Right kidney (tissue), 9 donors: ENCODE measurements at places on chromosomes 12 and 14.
A peak's percentile ranks its signal among the peaks of the same experiment; 100 is the strongest.

DNA sequence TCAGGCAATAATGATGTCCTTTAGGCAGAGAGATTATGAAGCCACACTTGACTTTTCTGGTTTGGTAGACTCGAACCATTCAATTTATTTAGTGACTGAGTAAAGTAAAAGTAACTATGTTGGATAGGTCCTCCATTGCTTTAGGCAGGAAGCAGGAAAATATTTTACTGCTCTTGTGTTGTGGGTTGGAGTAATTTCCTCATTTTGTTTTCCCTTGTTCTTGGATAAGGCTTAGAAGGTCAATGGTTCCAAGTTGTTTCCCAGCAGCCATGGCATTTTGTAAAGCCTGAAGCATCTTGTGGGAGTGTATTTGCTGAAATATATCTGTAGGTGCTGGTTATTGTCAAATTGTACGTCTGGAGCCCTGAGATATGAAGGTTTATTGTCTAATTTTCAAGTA lies 161.2 kb upstream of the SLC38A2 start:
- DNase-seq, result no peak

DNA sequence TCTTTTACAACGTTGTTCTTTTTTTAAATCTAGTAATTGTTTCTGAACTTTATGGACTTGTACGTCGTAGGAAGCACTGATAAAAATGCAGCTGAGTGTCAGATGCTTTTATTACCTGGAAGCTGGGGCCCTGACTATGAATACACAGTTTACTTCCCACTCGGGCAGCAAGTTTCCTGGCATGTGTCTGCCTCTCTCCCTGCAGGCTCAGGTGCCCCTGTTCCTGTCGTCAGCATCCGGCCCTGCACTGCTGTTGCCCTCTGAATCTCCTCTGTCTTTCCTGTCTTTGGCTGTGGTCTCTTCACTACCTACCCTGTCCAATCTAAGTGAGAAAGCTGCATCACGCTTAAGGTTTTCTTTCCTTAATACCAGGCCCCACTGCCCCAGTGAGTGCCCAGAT lies 75.8 kb downstream of the PELI2 start:
- no peak for DNase-seq

- peak; percentile 75 for DNase-seq
These were observed 764 bp downstream of the RBM25 start for GRCh38 chr14:73058922-73059673.

GRCh38 chr12:41558671-41559070 lies 370.6 kb downstream of the PDZRN4 start:
- no peak for DNase-seq

DNA sequence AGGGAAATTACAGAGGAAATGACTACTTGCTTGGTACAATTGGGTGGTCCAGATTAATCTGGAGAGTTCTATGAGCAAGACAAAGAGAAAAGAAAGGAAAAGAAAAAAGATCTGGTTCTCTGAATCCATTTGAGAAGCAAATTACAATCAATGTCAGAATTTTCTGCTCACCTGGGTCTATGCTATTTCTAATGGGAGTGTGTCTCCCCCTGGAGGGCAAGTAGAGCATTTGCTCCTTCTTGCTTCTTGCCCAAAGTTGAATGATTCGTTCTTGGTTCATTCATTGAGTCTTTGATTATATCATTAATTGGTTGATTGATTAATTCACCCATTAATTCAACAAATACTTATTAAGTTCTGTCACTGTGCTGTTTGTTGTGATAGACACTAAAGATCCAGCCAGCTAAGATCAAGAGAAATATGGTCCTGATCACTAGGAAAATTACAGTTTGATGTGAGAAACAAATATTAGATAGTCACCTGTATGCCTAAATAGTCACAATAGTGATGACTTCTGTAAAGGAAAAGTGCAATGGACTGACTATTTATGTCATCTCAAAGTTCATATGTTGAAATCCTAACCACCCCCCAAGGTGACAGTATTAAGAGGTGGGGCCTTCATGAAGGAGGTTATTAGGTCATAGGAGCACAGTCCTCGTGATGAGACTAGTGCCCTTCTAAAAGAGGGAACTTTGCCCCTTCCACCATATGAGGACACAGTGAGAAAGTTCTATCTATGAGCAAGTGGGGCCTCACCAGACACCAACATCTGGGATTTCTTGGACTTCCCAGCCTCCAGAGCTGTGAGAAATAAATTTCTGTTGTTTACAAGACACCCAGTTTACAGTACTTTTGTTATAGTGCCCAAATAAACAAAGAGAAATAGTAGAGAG lies 8.0 kb upstream of the ASB8 start:
- DNase-seq, result peak; percentile 13

DNA sequence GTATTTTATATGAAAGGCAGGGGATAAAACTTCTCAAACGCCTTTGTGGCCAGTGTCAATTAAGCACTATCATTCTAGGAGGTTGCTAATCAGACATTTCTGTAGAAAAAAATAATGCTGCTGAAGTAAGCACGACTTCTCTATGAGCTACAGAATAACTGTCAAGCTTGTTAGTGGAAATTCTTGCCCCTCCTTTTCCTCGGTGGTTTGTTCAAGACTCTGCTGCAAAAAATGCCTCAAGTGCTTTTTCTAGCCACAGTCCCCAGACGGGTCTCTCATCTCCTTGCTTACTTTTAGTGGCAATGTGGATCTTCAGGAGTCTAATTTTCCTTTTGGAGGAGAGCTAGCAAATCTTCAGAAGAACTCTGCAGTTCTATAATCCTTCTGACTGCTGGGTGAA lies 452.0 kb downstream of the FUT8 start:
- DNase-seq, result no peak

DNA sequence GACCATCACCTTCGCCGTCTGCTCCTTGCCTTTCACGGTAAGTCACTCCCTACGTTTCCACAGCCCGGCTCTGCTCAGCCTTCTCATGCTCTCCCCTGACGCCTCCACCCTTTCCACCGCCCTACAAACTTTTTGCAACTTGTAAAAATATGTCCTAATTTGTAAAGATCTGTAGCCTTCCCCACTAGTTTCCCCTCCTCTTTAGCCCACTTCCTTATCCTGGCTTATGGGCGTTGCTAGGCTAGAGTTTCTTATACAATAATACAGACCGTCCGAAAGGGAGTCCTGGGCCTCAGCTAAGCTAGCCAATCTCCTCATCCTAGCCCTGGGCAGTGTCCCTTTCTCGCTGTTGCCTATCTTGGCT lies 1.2 kb downstream of the PTGER2 start:
- DNase-seq, result peak; percentile 15

DNA sequence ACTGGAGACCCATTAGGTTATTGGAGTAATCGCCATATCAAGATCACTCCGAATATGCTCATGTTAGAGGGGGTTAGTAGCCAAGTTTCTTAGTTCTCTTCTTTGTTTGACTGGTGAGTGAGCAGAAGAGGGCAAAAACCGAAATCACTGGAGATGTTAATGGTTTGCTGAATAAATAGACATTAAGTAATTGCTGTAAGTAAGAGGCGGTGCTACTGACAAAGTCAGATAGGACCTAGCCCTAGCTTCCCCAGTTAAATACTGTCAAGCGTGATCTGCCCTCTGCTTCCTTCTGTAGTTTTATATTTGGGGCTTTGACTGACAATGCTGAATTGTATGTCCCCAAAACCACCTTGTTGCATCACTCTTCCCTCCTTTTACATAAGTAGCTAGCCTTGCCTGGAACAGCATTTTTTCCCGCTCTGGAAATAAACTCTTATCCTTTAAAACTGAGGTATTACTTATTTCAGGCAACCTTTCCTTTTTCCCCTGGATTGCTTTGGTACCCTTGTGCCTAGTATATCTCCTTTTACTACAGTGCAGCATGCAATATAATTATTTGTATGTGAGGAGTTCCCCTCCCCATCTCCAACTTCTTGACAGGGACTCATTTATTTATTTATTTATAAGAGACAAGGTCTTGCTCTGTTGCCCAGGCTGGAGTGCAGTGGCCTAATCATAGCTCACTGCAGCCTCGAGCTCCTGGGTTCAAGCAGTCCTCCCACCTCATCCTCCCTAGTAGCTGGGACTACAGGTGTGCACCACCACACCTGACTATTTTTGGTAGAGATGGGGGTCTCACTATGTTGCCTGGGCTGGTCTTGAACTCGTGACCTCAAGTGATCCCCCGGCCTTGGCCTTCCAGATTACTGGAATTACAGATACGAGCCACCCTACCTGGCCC lies 1.4 kb downstream of the SNRPF start:
- no peak for DNase-seq

- DNase-seq, result no peak
These were observed 50.5 kb downstream of the SPTLC2 start for GRCh38 chr14:77565994-77566305.

DNA sequence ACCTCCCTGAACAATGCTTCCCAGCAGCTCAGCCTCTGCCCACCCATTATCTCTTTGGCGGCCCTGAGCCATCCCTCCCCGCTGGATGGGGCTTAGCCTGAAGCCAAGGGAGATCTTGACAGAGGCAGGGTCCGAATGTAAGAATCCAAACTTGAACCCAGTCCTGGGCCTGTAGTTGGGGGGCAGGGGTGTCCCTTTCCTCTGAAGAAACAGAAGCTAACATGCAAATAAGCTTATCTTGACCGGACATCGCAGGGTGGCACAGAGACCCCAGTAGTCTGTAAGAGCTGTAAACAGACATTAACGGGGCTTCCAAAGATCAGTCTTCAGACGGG lies 6.0 kb downstream of the DLK1 start:
- DNase-seq, result no peak

GRCh38 chr12:116201908-116202307 lies 75.6 kb downstream of the MED13L start:
- no peak for DNase-seq

GRCh38 chr12:57099766-57100165 lies 10.9 kb downstream of the NAB2 start:
- no peak for DNase-seq

- DNase-seq, result no peak
These were observed 176.7 kb downstream of the NUAK1 start for GRCh38 chr12:105961821-105962671.

DNA sequence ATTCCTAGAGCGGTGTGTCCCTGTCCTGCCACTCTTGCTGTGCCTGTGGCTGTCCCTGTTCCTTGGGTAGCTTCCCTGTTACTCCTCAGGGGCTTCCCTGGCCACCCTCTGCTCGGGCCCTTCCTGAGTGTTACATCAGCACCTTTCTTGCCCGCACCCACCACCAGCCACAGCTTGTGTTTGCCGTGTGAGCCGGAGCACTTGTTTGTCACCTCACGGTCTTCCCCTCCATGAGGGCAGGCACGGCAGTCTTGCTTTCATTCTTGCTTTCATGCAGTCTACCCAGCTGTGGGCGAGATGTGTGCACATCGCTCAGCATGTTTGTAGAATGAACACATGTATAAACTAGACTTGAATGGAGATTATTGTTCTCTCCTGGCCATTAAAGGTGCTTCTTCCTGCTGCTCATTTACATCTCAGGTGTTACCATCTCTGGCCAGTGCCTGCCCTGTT lies 42.0 kb downstream of the TRAF3 start:
- DNase-seq, result no peak

GRCh38 chr14:89125216-89125615 lies 291.8 kb downstream of the FOXN3 start:
- DNase-seq, result no peak

GRCh38 chr14:67487937-67488893 lies at the start of gene TMEM229B:
Gene TMEM229B, minus strand, starts transcription at chr14:67488721. Its CDS starts 14,798 bp downstream, at chr14:67473923.
- DNase-seq, result no peak

DNA sequence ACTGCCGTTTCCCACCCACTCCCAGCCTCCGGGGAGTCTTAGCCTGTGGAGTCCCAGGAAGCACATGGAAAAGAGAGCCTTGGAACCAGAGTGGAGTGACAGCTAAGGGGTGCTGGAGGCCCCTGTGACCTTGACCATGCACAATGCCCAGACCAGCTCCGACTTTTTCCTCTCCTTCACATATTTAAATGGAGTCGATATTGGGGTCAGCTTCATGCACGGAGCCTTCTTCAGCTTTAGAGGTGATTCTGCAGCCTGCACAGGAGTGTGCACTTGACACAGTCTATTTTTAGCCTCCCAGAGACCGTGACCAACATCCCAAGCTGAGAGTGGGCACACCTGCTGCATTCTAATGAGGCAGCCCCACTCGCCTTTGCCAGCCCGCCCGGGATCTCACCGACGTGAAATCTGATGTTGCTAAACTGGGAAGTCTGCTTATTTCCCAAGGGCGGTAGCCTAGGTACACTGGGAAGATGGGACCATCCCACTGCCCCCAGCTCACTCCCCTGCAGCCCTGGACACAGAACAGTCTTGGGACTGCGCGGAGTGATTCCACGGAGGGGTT lies 47.5 kb downstream of the PRMT8 start:
- DNase-seq, result no peak

- no peak for DNase-seq
These were observed 8.9 kb upstream of the B4GALNT1 start for GRCh38 chr12:57641699-57642442.

GRCh38 chr12:119883237-119883636 lies 6.1 kb upstream of the CIT start:
- no peak for DNase-seq

DNA sequence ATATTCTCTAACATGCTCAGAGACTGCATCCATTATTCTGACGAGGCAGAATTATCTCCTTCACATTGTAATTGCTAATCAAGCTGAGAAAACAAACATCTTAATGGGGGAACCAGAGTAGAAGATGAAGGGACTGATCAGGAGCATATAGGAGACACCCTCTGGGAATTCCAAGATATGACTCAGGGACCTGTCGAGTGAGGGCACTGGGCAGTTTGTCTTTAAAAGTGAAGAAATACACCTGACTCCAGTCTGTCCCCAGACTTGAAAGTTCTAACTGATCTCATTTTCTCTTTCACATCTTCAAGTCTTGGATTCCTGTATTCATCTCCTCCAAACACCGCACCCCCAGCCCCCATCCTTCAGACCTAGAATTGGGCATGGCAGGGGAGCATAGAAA lies 226.9 kb upstream of the PLXNC1 start:
- no peak for DNase-seq

DNA sequence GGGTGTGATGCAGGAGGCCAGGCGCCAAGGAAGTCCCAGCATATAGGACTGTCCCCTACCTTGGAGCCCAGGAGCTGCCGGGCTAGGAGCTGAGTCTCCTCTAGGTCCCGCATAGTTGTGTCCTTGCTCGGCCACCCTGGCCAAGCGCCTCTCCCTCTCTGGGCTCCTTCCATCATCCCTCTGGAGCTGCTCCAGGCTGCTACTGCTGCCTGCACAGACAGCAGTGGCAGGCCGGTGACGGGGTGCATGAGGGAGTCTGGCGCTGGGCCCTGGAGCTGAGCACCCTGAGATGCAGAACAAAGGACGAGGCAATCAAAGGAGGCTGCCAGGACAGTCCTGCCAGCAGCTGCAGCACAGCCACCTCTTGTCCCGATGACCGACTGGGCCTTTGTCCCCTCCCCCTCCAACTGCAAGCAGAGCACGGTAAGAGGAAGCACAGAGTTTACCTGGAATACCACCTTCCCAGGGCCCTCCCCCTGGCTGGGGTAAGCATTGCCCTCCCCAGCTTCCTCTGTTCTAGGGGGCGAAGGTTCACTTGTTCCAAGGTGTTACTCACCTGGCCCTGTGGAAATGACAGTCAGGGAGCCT lies 10.4 kb downstream of the DTX1 start:
- no peak for DNase-seq
